ENCODE measurements at places on chromosomes 3 and 15.

DNA sequence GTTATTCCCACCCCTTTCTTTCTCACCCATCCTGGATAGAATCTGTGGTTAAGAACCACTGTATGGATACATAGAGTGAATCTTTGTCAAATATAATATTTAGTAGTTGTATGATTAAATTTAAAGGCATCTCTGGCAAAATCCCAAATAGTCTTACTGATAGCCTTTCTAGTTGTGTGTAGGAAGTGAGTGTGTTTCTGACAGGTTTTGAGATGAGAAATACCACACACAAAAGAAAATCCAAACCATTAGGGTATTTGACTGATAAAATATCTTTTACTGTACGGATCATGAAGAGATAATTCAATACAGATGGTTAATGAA is 44.7 kb upstream of the PLCL2 start:
- DNase-seq = no peak

DNA sequence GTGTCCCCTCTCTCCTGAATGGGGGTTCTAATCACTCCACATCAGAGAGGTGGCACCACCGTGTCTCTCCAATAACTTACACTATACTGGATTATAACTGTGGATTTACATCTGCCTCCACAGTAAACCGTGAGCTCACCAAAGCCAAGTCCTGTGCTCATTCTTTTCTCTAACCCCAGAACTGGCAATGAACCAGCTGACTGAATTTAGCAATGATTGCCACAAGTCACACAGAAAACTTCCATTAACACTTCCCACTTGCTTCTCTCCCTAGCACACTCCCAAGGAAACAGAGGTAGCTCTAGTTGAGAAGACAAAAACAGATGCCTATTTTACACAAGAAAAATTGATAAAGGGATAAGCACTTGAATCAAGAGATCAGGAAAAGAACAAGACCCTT is 361.3 kb downstream of the ULK4 start:
- no peak for DNase-seq

GRCh38 chr3:195900436-195901355 is 7.7 kb downstream of the TNK2 start:
- peak; percentile 74 for DNase-seq

DNA sequence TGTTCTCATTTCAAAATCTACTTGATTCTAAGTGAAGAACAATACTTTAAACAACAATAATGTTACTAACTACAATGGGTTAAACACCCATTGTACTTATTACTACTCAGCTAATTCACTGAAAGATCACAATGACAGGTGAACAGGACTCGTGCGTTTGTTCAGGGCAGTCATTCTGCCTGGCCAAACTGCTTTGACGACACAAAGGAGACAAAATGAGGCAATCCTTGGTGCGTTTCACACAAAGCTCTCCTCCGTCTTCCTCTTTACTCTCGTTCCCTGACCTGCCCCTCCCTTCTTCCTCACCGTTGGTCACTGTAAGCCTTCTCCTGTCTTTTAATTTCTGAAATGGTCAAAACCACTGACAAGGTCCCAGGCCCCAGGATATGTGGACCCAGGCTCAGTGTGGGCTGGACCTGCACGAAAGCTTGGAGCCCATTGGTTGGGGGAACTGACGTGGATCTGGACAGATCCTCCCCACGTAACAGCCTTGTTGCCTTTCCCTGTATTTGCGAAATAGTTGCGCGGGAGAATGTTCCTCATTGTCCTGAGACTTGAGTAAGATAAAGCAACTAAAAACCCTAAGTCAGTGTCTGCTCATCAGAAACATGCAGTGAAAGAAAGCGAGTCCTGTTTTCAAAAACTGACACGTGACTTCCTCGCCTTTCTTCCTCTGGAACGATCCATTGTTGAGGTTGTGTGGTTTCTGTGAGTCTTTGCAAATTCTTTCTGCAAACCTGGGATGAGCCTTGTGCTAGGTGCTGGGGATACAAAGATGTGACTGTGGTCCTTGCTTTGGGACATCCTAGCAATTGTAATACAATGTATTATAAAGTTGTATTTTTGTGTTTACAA is 147.1 kb upstream of the RGMA start:
- DNase-seq = peak; percentile 13

DNA sequence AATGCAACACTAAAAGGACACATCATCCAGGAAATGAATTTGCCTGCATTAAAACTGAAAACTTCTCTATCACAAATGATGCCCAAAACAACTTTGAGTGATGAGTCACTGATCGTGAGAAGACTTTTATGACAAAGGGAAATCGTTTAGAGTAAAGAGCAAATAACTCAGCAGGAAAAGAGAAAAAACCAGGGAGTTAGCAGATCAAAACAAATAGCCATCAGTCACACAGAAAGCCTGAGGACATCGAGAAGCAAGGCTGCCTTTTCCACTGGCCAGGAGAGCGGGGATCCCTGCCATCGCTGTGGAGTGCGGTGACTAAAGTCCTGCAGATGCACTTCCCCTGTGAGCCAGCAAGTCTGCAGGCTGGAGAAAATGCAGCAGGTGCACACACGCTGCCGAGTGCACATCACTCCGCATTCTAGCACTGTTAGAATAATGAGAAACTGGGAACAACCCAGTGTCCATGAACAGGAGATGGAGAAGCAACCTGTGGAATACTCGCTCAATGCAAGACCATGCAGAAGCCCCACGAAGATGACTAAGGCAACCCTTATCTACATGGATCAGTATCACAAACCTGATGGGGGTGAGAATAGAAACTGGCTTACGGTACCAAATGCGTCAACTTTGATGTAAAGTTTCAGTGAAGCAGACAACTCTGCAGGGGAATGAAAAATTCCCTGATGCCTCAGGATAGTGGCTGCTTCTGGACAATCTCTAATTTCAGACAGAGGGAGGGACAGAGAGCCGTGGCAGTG is 86.4 kb downstream of the NSMCE3 start:
- peak; percentile 16 for DNase-seq

All from activated CD4-positive, alpha-beta memory T cell treated with anti-CD3 and anti-CD28 coated beads for 36 hours (primary cell).